ENCODE measurements at places on chromosomes 2 and 18.

DNA sequence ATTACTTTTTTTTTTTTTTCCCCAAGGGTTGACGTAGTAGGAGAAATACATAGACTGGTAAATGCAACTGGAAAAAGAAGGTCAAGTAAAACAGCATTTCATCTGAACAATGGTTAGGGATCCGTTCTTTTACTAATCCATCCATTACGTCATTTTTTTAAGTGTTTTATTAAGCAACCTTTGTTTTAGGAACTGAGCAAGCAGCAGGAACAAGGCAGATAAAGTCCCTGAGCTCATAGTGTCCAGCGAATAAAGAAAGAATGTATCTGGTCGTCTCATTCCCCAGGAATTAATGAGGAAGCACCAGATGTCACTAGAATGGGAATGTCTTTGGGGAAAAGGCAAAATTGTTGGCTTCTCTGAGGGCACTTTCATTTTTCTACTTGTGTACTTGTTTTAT lies 842.4 kb downstream of the TDRD15 start:
- no peak for DNase-seq

- DNase-seq: no peak
These were observed 6.6 kb downstream of the GAREM2 start for GRCh38 chr2:26179446-26179913.

- DNase-seq: no peak
These were observed 782.6 kb downstream of the MBD2 start for GRCh38 chr18:53441761-53442414.

DNA sequence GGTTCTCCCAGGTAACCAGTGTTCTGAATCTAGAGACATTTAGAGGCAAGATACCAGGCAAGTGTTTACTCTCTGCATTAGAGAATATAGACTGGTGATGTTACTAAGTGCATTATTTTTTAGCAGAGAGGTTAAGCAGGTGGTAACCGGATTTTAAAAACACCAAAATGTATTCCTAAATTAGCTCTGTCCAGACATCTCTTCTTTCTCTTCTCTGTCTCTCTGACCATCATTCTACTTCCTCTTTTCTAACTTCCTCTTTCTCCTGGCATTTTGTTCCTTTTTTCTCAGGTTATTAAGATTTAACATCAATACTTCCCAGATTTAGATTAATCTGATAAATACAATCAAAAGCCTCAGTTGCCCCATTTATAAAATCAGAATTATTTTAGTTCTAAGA lies 31.7 kb upstream of the DYNC1I2 start:
- no peak for DNase-seq

- no peak for DNase-seq
These were observed 91.4 kb upstream of the LINC00305 start for GRCh38 chr18:64240316-64240715.

DNA sequence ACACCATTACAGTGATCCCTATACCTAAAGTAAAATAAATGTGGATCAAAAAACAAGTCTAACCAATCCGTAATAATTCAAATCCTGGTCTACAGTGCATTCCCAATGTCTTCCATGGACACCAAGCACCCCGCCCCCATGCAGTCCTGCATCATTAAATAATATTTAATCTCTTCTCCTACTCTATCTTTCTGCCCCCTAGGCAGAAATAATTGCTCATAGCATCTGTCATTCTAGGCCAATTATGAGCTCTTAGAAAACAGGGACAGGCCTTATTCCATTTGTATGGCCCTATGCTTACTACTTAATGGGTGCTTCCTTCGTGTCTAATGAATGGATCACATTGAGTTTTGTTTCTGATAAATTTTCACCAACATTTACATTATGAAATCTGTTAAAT lies 66.4 kb downstream of the PAX3 start:
- no peak for DNase-seq

DNA sequence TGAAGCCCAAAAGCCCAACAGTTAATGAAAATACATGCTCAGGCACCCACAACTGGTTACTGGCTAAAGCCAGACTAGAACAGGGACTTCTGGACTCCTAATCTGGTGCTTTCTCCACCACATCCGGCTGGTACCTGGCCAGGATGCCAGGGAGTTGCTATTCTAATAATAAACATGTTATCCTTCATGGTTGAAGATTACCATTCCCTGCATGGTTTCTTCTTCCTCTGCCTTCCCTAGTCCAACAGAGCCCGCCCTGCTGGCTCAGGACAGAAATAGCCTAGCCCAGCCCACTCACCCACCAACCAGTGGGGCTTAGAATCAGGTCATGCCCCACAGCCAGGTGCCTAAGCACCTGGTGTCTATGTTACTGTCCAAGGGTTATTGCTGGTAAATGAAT lies 184.2 kb downstream of the TMEM247 start:
- no peak for DNase-seq

DNA sequence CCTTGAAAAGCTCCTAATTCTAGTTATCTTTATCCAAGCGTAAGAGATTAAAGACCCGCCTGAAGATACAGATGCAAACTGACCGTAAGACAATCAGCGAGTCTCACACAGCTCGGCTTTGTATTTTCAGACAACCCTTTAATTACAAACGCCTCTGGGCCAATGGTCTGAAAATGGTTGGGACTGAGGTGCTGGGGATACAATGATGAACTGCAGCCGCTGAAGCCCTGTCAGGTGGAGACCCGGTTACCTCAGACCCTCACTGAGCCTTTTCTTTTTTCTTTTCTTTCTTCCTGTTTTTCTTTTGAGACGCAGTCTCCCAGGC lies 715 bp upstream of the CFAP36 start:
- DNase-seq: no peak

GRCh38 chr18:5746844-5747243 lies 148.5 kb downstream of the TMEM200C start:
- DNase-seq: no peak

- no peak for DNase-seq
These were observed 142.1 kb downstream of the GFPT1 start for GRCh38 chr2:69244882-69245281.

GRCh38 chr2:160077912-160078810 lies 15.7 kb upstream of the PLA2R1 start:
- DNase-seq: no peak
